ENCODE measurements at places on chromosomes 4 and X.

DNA sequence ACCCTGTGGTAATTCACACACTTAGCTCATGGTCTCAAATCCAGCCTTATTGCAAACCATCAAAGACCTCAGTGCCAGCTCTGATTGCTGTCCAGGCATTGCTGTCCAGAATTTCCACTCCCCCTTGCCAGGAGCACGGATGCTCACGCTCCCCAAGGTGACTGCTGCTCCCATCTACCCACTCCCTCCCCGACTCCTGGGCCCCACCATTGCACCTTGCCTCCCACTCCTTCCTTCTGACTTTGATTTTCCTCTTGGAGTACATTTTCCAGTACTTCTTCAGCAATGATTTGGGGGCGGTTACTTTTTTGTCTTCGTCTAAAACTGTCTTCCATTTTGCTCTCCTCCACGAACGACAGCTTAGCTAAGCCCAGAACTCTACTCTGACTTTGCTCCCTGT lies 11.5 kb downstream of the ZFYVE28 start:
- no peak for DNase-seq

GRCh38 chr4:3422241-3422801 lies 19.4 kb upstream of the HGFAC start:
- DNase-seq: no peak

GRCh38 chr4:70712604-70713452 lies 8.9 kb upstream of the RUFY3 start:
- DNase-seq: no peak

- DNase-seq: no peak
These were observed 73.3 kb upstream of the SOD3 start for GRCh38 chr4:24722026-24722568.

DNA sequence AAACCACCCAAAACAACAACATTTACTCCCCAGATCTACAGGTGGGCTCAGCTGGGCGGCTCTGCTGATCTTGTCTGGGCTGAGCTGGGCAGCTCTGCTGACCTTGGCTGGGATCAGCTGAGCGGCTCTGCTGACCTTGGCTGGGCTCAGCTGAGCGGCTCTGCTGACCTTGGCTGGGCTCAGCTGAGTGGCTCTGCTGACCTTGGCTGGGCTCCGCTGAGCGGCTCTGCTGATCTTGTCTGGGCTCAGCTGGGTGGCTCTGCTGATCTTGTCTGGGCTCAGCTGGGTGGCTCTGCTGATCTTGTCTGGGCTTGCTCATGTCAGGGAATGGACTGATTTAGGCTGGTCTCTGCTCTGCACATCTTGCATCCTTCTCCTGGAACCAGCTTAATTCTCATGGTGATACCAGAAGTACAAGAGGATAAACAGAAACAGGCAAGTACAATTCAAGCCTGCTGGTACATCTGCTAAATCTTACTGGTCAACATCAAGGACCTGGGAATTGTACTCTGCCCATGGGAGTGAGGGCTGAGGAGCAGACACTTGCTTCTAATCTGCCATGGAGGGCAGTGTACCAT lies 248.5 kb upstream of the PSAPL1 start:
- DNase-seq: no peak

DNA sequence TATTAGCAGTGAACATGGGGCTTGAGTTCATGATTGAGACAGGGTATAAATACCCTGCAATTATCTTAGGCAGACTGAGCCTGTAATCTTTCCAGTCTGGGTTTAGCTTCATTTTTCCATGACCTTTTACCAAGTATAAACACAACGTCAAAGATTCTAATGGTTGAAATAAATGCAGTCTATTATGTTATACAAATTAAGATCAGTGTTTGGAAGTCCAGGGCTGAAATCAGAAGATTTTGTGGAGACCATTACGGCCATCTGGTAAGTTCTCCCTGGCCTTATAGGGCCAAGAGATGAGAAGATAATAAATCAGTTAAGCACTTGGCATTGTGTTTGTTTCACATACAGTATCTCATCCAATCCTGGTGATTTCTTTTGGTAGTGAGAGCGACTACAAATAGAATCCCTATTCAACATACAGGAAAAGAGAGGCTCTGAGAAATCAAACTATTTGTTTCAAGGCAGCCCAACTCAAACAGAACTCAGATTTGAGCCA lies 425.8 kb downstream of the PACRGL start:
- DNase-seq: no peak

DNA sequence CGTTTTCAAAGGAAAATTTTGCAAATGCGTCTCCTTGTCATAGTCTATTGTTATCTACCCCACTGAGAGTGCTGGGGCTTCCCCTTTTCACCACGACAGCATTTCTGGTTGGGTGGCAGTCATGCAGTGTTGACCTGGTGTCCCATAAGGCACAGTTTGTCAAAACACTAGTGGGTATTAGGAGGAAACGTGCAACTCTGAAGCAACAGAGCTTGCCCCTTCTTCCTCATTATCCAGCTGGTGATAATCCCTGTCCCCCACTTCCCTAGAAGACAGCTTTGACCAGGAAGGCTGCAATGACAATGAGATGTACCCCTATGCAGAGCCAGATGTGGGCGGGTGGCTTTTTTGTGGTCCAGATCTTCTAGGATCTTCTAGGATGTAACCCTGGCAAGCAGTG lies 1.8 kb downstream of the TBC1D1 start:
- peak; percentile 21 for DNase-seq

GRCh38 chrX:13511944-13512330 lies 57.5 kb upstream of the EGFL6 start:
- DNase-seq: no peak

GRCh38 chr4:65023081-65023480 lies 613.8 kb upstream of the TECRL start:
- no peak for DNase-seq

DNA sequence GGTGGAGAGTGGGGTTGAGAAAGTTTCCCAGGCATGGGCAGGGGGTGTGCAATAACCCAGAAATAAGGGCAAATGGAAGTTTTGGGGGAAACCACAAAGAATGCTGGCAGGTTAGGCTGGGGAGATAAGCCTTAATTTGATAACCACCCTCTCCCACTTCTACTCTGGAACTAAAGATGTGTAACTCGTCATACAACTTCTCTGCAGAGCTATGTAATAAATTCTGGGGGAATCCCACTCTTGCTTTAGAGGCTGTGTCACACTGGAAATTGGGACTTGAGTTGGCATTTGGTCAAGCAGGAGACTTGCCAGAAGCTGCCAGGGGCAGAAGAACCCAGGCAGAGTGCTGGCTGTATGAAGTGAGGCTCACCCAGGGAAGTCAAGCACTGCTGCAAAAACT lies 170.9 kb upstream of the CPEB2 start:
- DNase-seq: no peak

DNA sequence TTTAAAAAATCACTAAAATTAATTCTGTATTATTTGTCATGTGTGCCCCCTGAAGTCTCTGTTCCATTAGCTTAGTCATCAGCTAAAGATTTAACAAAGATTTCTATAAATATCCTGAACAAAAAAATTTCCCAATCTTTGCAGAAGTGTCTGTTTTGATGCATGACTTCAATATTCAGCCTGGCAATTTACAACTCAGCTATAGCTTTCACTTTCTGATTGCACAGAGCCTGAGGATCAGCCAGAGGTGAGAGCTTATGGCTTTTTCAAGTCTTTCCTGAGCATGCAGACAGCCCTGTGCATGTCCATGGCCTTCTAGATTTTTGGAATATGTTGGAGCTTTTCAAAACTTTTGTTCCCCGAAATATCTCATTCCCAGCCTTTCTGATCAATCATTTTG lies 420.1 kb downstream of the ZNF674 start:
- no peak for DNase-seq

GRCh38 chr4:107740381-107740780 lies 20.3 kb upstream of the PAPSS1 start:
- DNase-seq: no peak

- DNase-seq: no peak
These were observed 9.4 kb downstream of the PLCXD1 start for GRCh38 chrX:290476-291166.

GRCh38 chr4:114062499-114062898 lies 83.1 kb upstream of the ARSJ start:
- DNase-seq: no peak

Measured in effector memory CD4-positive, alpha-beta T cell (primary cell).